Stimulated activated CD8-positive, alpha-beta memory T cell treated with anti-CD3 and anti-CD28 coated beads, Interleukin-4, amount 100 ng/mL, for 4 hours (primary cell): ENCODE measurements at places on chromosomes 12 and 14.

DNA sequence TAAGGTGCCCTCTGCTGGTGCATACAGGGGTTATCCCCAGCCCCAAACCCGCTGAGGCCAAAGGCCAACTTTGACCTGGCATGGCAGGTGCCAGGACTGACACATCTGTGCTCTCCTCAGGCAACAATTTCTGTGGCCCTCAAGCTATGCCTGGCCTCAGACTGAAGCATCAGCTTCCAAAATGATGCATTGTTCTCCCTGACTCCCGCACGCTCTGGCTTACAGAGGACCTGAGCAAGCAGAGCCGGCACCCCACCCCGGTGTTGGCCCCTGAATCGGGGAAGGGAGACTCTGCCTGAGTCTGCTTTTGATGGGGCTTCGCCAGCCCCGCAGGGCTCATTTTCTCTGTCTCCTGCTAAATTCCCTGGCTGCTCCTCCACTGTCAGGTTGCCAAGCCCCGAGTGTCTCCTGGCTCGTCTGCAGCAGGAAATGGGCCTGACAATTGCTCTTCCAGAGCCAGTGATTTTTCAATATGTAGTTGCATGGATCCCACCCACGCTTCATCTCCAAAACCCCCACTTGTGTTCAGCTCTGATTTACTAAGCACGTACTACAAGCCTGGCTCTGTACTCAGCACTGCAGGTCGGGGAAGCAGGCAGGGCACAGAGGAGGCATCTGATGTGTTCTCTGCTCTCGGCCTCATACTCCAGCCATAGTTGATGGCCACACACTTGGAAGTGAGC lies 126.1 kb downstream of the SLC38A6 start:
- DNase-seq: no peak

DNA sequence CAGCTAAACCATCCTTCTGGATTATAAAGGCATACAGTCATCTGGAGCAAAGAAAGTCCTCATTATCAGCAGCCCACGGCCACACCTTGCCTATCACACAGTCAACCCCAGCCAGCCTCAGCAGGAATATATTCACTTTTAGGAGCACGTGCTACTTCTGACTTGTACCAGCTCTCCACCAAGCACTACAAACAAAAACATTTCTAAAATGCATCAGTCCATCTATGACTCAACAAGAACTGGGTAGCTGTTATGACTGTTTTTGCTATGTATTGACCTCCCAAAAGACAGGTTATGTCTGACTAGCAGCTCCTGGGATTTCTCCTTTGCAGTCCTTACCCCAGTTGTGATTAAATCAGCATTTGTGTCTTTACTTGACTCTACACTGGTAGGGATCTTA lies 31.2 kb downstream of the NUAK1 start:
- DNase-seq: no peak

DNA sequence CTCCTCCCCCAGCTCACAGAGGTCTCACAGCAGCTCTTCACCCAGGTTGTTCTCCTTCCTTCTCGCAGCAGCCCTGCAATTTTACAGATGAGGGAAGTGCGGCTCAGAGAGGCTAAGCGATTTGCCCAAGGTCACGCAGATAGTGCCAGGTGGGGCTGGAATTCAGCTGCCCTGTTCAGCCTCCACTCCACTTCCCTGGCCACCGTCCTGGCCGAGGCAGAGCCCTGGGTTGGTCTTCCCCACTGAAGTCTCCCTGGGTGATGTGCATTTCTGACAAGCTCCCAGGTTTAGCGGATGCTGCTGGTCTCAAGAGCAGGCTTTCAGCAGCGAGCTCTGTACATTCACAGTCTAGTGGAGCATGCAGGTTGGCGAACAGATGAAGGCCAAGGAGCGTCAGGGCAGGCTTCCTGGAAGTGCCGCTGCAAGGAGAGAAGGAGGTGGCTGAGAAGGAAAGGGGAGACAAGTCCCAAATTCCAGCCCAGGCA lies 28.9 kb upstream of the EML1 start:
- no peak for DNase-seq

DNA sequence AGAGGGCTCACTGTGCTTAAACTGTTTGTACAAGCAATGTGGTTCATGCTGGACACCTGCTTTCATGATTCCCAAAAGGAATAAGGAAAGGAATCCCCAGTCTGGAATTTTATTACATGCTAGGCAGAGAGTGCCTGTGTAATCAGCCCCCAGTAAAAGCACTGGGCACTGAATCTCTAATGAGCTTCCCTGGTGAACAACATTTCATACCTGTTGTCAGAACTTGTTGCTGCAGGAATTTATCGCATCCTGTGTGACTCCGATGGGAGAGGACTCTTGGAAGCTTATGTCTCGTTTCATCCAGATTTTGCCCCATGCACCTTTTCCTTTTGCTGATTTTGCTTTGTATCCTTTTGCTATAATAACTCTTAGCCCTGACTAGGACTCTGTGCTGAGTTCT lies 190.2 kb upstream of the HMGA2 start:
- DNase-seq: no peak

GRCh38 chr12:123761841-123762714 lies at the start of gene DNAH10:
TSS of gene DNAH10 (plus strand) at chr12:123762301. CDS start at chr12:123762337, 36 bp downstream.
- DNase-seq: no peak

DNA sequence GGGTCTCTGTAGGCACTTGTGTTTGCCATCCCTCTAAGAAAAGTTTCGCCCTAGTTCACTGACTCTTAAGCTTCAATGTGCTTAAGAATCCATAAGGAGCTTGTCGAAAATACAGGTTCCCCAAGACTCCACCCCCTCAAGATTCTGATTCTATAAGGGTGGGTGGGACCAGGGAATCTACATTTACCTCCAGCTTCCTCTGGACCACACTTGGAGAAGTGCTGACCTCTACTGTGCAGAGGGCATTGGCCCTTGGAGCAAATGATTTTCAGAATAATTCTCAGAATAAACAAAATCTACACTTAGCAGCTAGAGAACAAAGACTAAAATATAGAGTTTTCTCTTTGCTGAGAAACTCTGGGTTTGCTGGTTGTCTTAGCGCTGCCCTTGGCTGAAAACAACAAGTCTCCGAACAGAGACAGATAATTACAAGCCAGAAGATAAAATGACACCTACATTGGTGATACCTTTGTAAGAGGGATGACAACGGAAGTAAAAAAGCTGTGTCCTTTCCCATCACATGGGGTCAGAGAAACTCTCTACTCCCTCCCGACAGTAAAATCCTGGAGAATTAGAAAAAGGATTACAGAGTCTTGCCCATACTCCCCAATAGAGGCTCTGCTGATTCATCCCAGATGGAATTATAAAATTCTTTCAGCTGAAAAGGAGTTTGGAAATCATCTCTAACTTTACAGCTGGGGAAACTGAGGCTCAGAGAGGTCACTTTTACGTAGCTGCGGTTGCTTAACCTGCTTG lies 4.8 kb downstream of the TGFB3 start:
- no peak for DNase-seq
